Activated naive CD4-positive, alpha-beta T cell treated with anti-CD3 and anti-CD28 coated beads, Interleukin-2, amount 10 ng/mL, durations not matched to agents 5 hours and 36 hours (primary cell): ENCODE measurements at places on chromosomes 5 and 9. TPM values are rescaled to one million over a fixed set of nuclear protein-coding genes. Genes with fewer than 3 reads are reported as not detected.

The ZNF300 gene
- 0.93 TPM for total RNA-seq

The IFNA21 gene
- total RNA-seq, result not detected

The ZNF618 gene
- 0.24 TPM for total RNA-seq

The RASEF gene
- total RNA-seq, result 0.08 TPM

The FCN2 gene
- not detected for total RNA-seq

The OTULINL gene
- 37.0 TPM for total RNA-seq

The C5orf58 gene
- total RNA-seq, result not detected

The ANKRD18A gene
- total RNA-seq, result 1.0 TPM

The GPR150 gene
- 1.8 TPM for total RNA-seq
